ENCODE measurements at places on chromosomes 7 and 10. TPM values are rescaled to one million over a fixed set of nuclear protein-coding genes. Genes with fewer than 3 reads are reported as not detected.

COBL gene
- total RNA-seq = 16.1 TPM

LIPM gene
- total RNA-seq = not detected

FZD8 gene
- 3.0 TPM for total RNA-seq

GIMAP4 gene
- total RNA-seq = 19.3 TPM

ABCB4 gene
- total RNA-seq = 1.3 TPM

YKT6 gene
- total RNA-seq = 49.4 TPM

TMEM225B gene
- 2.0 TPM for total RNA-seq

MGAM2 gene
- total RNA-seq = 2.3 TPM

RARRES2 gene
- 156 TPM for total RNA-seq

SLC39A12 gene
- under 0.01 TPM for total RNA-seq

COL13A1 gene
- total RNA-seq = 0.73 TPM
